BJ (cell line): ENCODE measurements at places on chromosomes 11 and 22.

DNA sequence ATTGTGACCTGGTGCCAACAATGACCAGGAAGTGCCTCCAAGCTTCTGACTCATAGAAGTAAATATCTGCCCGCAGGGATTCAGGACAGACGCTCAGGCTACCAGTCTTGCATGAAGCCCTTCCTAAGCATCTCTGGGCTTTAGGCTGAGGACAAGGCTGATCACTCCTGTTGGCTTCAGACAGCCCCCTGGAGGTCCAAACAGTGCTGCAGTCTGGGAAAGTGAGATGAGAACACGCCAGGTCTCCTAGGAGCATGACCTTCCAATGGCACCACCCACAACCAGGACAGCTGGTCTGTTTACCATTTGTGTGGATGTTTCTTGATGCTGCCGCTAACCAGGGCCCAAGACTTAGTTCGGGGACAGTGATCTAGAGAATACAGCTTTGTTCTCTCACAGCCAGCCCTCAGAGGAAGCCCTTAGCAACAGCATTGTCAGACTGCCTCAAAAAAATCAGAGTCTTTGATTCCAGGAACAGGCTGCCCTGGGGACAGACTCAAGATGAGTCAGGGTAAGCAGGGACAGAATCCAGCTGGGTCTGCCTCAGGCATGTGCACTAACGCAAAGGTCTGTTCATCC lies 111.2 kb downstream of the ZNF280B start:
- no peak for DNase-seq

GRCh38 chr22:42752230-42752746 lies 31.6 kb upstream of the A4GALT start:
- no peak for DNase-seq

DNA sequence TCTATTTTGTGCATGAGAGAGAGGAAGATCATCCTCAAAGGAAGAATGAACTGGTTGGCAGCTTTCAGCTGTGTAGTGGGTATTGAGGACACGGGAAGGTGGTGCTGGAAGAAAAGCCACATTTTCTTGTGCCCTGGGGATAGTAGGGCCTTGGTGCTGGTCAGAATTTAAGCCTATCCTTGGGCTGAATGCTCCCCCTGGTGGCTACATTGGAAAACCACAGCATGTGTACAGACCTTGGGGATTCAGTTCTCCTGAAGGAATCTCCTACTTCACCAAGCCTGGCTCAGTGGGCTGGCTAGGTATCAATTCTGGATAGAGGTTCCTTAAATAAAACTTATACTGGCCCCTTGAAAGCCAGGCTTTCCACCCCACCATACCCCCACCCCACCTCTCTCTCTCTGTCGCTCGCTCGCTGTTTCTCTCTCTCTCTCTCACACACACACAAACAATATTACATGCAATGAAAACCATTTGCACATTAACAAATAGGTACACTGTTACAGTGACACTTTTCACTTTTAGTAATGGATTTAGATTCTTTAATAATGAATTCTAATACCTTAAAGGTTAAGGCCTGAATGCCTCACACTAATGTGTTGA lies 2.8 kb upstream of the OR51M1 start:
- no peak for DNase-seq

GRCh38 chr11:115325523-115325922 lies 178.7 kb downstream of the CADM1 start:
- DNase-seq, result no peak

DNA sequence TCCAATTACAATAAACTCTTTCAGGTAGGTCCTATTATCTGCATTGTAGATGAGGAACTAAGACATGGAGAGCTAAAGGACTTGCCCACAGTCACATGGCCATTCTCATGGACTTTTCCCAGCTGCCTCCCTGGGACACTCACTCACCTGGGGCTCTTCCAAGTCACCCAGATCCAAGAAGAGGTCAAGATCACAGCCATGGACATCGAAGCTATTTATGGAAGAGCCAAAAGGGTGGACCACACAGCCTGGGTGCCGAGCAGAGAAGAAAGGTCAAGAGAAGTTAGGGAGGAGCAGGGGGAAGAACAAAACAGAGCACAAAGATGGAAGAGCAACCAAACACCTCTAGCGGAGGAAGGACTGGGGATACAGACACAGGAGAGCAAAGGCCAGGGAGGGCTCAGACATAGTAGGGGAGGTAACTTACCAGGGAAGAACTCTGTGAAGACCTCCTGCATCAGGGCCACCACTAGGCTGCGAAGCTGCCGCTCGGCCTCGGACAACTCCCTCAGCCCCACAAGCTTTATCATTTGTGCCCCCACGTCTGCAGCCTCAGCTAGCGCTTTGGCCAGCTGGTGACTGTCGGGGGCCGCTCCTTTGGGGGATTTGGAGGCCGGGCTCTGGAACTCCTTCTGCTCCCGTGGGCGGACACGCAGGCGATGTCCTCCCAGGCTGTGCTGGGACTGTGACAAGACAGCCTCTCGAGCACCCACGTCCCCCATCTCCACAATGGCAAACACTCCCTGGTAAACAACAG lies 7.4 kb upstream of the EEF1G start:
- DNase-seq, result no peak

- DNase-seq, result no peak
These were observed 200.6 kb downstream of the CEP164 start for GRCh38 chr11:117528097-117528721.

DNA sequence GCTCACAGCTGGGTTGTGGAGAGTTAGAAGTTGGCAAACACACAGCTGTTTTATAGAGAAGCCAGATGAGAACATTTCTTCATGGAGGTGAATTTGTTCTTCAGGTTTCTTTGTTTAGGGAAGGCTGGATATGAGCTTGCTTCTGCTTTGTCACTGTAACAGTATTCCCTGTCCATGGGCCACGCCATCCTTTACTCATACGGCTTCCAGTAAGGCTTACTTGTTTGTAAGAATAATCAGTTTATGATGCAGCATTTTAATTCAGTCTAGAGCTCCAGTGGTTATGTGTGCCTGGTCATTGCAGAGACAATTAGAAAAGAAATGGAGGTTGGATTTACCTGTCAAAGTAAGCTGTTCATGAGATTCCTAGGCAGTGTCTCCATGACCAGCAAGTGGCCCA lies 131.8 kb downstream of the TRIM44 start:
- DNase-seq, result no peak

DNA sequence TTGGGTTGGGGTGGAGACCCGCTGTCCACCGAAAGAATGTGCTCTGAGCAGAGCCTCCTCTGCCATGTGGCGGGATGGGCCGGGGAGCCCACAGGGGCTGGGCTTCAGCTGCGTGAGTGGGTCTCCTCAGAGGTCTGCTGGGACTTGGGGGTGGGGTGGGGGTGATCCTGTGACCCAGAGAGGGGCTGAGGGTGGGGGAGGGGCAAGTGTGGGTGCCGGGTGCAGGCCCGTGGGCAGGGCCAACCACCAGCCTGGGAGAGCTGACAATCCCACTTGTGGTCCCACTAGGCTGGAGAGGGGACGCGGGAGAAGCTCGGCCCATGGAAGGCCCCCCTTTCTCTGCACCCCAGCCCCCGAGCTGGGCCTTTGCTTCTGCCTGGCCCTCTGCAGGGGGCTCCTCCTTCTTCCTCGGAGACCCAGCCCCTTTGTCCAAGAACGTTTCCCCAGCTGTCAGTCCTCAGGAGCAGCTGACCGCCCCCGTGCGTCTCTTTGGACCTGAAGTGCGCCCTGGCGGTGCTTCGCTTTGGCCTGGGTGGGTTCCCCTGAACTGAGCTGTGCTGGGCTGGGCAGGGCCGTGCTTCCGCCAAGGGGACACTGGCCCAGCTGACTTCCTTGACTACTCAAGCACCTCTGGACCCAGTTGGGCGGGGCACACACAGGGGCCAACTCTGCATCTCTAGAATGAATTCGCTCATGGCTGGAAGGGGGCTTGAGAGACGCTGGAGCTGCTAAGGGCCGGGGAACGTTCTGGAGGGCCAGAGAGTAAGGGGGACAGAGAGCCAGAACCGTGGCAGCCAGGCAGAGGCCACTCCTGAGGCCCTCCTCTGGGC lies 30.2 kb downstream of the OSBPL5 start:
- DNase-seq, result no peak

- no peak for DNase-seq
These were observed 81.7 kb upstream of the APOA1 start for GRCh38 chr11:116918925-116919655.

DNA sequence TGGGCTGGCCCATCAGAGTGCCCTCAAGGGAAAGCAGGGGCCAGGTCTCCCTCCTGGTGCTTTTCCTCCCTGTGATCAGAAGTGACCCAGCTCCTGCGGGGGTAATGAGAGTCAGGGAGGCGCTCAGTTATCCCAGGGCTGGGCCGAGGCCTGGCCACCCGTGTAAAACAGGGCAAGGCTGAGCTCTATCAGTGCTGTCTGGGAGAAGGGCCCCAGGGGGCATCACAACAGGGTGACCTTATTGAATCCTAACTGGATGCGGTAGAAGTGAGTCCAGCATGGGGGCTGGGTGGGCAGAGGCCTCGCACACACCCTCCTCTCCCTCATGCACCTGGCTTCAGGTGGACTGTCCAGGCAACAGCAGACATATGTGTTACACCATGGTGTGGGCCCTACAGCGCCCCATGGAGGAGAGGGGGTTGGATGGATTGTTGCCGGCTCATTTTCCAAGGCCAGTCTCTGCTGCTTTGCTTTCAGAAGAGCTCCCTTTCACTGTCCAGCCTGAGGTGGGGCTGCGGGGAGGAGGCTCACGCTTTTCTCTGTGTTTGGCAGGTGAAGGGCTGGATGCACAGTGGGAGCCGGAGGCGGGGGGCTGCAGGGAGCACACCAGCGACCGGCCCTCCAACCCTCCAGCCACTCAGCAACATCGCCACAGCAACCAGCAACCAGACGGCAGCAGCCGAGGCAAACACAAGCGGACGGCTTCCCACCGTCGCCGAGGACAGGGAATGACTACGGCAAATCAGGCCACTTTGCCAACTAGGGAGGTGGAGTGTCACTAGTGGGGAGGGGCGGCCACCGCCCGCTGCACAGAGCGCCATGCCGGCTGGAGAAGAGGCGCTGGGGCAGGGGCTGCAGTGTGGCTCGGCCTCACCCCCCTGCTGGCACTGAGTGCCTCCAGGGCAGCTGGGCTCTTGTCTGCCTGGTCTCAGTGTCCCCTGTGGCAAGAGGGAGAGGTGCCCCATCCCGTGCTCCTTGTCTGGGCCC lies 24.7 kb downstream of the GNAZ start:
- DNase-seq, result no peak

DNA sequence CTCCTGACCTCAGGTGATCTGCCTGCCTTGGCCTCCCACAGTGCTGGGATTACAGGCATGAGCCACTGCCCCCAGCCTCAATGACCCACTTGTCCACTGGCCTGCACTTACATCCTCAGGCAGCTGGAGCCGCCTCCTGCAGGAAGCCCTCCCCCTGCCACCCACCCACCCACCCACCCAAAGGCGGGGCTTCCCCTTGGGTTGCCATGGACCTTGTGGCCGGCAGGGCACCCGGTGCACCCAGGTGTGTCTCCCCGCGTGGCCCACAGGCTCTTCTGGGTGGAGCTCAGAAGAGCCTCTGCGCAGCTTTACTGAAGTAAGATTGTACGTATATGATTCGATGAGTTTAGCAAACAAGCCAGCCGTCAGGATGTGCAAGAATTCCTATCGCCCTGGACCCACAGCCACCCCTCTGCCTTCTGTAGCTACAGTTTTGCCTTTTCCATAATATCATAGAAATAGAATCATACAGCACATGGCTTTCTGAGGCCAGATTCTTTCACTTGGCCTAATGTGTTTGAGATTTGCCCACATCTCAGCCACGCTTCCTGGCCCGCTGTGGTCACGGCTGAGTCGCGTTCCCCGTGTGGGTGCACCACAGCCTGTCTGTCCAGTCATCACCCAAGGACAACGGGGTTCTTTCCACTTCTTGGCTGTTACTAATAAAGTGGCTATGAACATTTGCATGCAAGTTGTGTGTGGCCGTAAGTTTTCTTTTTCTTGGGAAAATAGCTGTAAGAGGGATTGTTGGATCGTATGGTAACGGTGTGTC lies 5.3 kb upstream of the BRSK2 start:
- DNase-seq, result no peak

DNA sequence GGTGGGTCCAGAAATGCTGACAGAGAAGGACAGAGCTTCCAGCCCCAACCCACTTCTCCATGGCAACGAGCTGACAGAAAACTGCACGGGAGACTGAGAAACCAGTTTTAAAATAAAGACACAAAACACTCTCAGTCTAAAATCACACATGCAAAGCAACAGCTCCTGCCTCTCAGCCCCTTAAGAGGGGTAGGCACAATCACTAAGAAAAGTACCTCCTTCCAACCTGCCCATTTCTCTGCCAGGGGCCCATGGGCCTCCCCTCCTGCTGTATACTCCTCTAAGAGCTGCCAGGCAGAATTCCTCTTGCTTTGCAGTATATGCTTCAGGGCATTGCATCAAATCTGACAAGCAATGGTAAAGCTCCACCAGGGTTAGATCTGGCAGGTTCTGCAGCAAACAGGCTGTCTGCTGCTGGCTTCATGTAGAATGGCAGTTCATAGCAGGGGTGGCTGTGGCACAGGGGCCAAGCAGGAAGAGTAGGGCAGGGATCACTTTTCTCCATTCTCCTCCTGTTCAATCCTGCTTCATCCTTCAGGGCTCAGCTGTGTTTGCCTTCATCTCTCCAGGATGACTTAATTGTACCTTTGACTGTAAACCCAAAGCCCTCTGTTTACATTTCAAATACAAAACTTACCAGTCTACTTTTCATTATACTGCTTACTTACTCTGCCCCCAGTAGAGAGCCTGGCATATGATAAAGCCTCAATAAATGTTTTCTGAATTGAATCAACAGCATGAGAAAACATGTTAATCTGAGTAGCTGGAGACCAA lies 77.7 kb downstream of the KCNC1 start:
- DNase-seq, result no peak

DNA sequence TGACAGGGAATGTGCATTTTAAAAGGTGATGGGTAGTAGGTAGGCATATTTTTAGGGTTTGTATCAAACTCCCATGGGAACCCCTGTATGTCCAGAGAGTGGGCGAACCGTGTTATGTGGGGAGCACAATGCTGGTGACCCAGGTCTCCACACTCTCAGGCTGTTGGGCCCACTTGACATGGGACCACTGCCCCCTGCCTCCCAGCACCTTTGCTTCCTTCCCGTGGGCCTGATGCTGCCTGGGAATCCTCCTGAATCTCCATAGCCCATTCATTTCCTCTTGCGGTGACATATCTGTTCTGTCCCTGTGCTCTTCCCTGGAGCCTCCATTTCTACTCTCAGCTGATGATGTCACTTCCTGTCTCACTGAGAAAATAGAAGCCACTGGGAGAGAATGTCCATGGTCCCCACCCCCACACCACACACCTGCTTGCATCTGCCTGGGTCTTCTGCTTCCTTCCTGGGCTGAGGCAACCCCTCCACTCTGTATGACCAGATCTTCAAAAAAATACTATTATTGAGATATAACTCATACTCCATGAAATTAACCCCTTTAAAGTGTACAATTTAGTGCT lies 55.8 kb upstream of the THY1 start:
- DNase-seq, result no peak

- no peak for DNase-seq
These were observed 23.9 kb downstream of the CAPN1 start for GRCh38 chr11:65205602-65205967.

GRCh38 chr22:50401907-50402306 lies 58.8 kb downstream of the PPP6R2 start:
- no peak for DNase-seq

GRCh38 chr11:96023275-96023674 lies 99.4 kb upstream of the MTMR2 start:
- no peak for DNase-seq

- DNase-seq, result no peak
These were observed 631 bp downstream of the PHF21A start for GRCh38 chr11:46120346-46121300.

GRCh38 chr11:5534046-5534445 lies 14.3 kb downstream of the OR52H1 start:
- no peak for DNase-seq
